LNCaP clone FGC (cell line): ENCODE measurements at places on chromosomes 6 and 20.

DNA sequence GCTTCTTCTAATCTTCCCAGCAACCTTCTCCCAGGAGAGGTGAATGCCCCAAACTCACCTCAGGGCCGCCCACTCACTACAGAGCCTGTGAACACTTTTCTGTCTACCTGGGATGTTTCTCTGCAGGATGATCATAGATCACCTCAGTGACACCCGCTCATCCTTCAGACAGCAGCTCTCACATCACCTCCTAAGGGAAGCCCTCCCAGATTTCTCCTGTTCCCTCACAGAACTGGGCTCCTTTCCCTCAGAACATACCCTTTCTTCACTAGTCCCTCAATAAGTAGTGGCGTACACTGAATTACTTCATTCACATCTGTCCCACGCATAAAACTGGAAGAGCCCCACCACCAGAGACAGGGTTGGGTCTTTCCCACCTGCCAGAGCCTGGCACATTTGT, 57.8 kb downstream of the CDK5RAP1 start:
- DNase-seq, result no peak

DNA sequence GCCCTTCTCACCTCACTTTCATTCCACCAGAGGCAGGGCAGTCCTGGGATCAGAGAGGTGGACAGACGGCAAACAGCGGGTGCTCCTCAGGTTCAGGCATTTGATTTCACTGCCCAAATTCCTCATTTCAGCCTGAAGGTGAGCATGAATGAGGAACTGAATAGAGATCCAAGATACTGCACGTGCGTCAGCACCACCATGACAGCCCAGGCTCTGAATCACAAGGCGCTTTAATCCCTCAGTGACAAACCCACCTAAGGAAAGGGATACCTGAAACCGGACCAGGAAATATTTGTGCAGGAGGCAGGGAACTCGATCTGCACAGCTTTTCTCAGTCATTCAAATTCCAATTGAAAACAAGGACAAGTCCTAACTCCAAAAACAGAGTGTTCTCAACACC, 174.8 kb upstream of the HEY2 start:
- no peak for DNase-seq

- DNase-seq, result no peak
Measured at GRCh38 chr6:150874179-150874578, 8.7 kb downstream of the MTHFD1L start.

GRCh38 chr20:63186528-63187316, 29.2 kb downstream of the YTHDF1 start:
- DNase-seq, result no peak

DNA sequence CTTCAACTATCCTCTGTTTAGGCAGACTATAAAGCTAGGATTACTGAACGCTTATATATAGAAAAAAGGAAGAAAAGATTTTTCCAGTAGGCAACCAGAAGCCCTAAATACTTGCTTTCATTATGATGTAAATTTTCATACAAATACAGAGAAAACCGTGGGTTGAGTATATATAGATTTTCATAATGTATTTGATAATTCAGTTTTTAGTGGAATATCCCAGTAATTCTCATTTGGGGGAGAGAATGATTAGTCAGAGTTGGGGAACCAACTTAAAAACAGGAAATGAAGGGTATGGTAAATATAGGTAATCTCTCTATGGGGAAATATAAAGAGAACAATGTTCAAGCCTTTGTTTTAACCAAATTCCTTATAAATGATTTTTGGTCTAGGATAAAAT, 154.0 kb upstream of the CITED2 start:
- DNase-seq, result no peak

DNA sequence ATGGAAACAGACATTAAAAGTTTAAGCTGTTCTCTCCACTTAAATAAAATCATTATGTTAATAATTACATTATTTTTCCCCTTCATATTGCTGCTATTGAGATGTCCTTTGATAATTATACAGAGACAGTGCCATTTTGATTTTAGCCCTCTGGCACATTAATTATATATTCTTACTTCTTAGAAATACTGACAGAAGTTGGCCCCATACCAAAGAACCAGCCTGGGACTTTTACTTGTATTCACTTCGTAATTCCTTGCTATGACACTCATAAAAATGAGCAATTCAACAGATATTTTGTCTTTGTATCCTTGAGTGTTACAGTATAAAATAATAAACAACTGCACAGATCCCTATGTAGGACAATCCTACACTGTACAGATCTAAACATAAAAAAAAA, 743.7 kb downstream of the TBC1D32 start:
- no peak for DNase-seq

DNA sequence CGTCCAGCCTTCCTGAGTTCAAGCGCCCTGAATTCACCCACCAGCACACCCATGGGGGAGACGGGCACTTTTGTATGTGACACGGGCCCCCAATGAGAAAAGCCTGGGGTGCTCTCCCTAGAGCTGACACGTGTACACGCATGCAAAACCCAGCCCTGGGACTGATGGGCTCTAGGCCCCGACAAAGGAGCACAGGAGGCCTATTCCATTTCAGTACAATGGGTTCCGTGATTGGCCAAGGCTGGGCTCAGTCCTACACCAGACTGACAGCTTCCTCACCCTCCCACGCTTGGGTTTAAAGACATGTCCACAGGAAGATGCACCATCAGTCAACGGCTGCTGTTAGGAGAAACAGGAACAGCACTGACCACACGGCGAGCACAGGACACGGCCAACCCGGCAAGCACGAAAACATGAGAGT, 8.8 kb downstream of the ZBTB46 start:
- no peak for DNase-seq

DNA sequence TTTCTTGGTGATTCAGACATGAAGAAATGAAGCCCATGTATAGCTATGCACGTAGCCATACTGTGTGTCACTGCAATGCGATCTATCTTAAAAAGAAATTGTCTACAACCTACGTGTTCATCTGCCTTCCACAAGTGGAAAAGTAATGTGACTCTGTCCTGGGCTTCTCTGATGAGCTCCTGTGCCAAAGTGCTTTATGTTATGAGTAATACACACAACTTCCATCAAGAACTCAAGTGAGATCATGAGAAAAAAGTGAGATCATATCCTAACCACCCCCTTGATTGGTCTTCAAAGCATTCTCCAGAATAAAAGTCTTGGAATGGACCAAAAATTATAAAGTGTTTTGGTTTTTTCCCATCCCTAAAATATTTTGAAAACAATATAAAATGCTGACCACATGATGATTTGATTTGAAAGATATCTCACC, 114.3 kb downstream of the DST start:
- DNase-seq, result no peak
